Activated CD4-positive, CD25-positive, alpha-beta regulatory T cell treated with anti-CD3 and anti-CD28 coated beads, Interleukin-2, amount 50 U/mL, for 16 hours (primary cell): ENCODE measurements at places on chromosomes 7 and 10.

GRCh38 chr10:132961787-132962622, 19.6 kb upstream of the CFAP46 start:
- DNase-seq, result peak; percentile 40

GRCh38 chr7:135811506-135811905, 62.9 kb upstream of the FAM180A start:
- DNase-seq, result no peak

- no peak for DNase-seq
These were observed 557 bp upstream of the TAX1BP1 start for GRCh38 chr7:27739301-27739908.

DNA sequence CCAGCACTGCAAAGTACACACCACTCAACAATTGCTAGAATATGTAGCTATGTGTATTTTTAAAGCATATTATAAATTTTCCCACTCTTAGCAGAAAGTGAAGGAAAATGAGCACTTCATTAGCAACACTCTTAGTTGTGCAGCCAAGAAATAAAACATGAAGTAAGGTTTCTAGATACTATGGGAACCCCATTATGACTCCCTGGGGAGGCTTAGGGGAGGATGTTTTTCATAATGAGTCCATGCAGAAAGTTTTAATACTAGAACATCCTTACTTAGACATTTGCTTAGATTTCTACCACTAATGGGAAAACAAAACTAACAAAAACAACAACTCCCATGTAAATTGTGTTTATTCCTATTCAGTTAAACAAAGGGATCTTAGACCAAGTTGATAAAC, 148.4 kb upstream of the HDAC9 start:
- no peak for DNase-seq

DNA sequence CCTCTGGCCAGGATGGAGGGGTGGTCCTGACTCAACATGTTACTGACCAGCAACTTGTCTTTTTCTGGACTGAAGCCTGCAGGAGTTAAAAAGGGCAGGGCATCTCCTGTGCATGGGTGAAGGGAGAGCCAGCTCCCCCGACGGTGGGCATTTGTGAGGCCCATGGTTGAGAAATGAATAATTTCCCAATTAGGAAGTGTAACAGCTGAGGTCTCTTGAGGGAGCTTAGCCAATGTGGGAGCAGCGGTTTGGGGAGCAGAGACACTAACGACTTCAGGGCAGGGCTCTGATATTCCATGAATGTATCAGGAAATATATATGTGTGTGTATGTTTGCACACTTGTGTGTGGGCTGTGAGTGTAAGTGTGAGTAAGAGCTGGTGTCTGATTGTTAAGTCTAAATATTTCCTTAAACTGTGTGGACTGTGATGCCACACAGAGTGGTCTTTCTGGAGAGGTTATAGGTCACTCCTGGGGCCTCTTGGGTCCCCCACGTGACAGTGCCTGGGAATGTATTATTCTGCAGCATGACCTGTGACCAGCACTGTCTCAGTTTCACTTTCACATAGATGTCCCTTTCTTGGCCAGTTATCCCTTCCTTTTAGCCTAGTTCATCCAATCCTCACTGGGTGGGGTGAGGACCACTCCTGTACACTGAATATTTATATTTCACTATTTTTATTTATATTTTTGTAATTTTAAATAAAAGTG, 6.0 kb downstream of the PLAU start:
- no peak for DNase-seq

DNA sequence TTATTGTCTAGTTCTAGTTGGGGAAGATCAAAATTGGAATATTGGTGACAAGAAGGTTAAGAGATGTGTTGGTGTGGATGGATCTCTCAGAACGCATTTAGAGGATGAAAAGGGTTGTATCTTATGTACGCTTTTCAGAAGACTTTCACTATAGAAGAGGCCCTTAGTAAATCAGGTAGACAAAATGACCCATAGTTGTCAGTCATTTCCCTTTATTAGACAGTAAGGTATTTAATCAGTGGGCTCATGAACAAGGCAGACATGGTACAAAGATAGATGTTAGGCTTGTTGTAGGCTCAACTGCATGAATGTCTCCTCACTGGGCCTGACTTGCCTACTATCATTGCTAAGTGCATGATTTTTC, 359.2 kb downstream of the PHF14 start:
- DNase-seq, result no peak

GRCh38 chr10:17431871-17432311, 22.5 kb downstream of the ST8SIA6 start:
- no peak for DNase-seq

- no peak for DNase-seq
These were observed 24.7 kb upstream of the SEMA3A start for GRCh38 chr7:84219310-84219709.

DNA sequence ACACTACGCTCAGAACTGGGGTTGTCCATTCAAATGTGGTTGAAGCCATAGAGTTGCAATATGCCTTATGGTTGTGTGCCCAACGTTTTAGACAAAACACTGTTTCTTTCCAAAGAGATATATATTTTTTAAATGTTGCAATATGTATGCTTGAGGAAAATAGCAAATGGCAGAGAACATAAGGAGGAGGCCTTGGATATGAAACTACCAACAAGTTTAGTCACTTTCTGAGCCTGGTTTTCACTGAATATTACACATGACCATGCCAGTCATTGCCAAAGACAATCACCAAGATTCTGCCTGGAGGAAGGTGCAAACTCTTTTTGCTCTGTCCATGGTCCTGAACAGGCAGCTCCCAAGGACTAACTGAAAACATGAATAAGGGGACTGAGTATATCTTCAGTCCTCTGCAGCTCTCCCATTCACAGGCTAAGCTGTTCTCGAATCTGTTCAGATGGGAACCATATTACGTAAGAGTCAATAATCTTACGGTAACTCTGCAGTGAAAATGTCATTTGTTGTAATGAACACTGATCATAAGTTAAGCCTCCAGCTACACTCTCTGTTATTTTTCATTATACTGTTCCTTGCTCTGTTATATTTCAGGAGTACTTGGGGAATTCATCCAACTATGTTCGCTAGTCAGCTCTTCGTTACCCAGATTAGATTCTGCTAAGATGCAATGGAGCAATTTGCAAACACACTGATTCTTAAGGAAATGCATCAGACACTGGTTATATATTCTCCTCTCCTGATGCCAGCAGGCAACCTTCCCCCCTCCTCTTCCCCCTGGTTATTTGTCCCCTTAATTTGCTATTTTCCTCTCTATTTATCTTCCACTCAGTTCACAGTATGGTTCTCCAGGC, 90.7 kb upstream of the C1QL3 start:
- no peak for DNase-seq

DNA sequence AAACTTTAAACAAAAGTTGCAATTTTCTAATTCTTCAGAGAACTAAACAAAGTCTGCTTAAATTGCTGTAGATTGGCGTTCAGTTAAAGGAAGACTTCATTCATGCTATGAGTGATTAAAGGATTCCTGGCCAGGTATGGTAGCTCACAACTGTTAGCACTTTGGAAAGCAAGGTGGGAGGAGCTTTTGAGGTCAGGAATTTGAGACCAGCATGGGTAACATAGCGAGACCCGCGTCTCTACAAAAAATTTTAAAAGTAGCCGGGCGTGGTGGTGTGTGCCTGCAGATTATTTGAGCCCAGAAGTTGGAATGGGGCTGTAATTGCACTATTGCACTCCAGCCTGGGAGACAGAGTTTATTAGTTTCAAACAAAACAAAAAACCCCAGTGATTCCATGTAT, 13.5 kb upstream of the SCRN1 start:
- no peak for DNase-seq

GRCh38 chr7:94907811-94908322, 473 bp downstream of the PPP1R9A start:
- DNase-seq, result no peak

- no peak for DNase-seq
These were observed 228.2 kb downstream of the ATRNL1 start for GRCh38 chr10:115321360-115321759.

- no peak for DNase-seq
These were observed 110.7 kb downstream of the RNF32 start for GRCh38 chr7:156751319-156751718.

- no peak for DNase-seq
These were observed 181.4 kb upstream of the TNS3 start for GRCh38 chr7:47763063-47763974.

GRCh38 chr10:118754229-118754555, 578 bp downstream of the CACUL1 start:
- DNase-seq, result peak; percentile 8

DNA sequence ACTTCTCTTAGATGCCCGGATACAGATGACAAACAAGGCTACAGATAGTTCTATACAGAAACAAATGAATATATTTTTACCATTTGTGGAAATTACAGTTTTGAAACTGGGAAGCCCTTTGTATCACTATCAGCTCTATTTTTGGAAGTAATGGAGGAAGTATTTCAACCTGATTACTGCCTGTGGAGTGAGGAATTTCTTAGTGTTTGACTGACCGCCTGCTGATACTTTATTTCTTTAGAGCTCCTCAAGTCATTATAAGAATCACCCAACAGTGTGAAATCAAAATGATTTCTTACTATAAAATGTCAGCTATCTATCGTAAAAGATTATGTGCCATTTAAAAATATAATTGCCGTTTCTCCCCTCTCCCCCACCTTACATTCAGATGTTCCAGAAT, 290.9 kb downstream of the SDK1 start:
- no peak for DNase-seq

- DNase-seq, result no peak
These were observed 55.8 kb downstream of the LRMDA start for GRCh38 chr10:75487087-75487754.

- peak; percentile 0 for DNase-seq
These were observed 39.4 kb upstream of the AGK start for GRCh38 chr7:141511676-141512396.

DNA sequence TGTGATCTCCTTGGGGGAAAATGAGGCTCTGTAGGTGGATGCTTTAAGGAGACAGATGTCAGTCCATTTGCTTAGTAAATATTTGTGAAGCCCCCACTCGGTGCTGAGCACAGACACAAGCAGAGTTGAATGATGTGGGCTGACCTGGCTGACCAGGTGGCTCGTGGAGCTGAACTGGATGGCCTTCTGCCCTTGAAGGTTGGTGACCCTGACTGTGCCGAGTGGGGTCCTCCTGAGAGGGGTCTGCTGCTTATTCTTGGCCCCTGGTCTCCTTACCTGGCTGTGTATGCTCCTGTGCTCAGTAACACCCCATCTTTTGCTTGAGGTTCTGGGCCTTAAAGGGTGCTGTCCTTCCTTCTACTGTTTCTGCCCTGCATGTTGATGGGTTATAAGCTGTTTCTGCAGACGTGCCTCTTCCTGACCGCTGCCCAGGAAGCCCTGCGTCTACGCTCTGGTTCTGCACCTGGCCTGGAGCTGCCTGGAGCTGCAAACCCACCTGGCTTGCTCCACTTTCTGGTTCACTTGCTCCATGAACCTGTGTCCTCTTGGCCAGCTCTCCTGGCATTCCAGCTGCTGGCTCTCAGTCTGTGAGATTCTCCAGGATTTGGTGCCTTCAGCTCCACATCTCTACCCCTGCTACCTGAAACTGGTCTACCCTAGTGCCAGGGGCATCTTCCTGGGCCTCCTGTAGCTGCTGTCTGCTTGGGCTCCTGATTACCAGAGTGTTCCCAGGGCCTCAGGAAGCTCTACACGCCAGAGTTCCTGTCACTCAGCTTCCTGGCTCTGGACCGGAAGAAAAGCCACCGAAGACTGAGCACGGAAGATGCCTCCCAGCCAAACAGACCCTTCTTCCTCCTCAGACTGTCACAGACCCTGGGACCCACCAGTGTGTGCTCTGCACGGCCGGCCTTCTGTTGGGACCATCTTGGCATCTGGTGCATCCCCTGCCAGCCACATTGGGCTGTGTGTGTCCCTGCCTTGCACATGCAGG, 76.5 kb downstream of the ADCY1 start:
- DNase-seq, result no peak

GRCh38 chr10:127259347-127259746, 63.0 kb upstream of the INSYN2A start:
- no peak for DNase-seq

DNA sequence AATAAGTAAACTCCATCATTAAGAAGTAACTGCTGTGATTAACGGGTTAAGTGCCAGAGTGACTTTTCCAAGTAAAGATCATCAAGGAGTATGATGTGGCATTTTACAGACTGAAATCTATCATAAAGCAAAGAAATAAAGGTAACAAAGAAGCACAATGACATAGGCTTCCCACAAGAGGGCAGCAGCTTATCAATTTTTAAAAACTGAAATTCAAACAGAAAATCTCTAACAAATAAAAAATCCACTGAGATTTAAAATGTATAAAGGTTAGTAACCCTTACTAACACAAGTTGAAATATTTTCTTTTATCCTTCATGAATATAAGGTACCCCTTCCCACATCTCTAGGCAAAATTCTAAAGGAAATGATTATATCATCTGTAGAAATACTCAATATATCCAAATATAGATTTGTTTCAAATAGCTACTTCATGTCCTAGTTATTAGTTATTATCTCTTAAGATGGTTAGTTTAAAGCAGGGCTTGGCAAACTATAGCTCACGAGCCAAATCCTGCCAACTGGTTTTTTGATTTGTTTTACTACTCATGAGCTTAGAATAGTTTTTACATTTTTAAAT, 29.2 kb downstream of the FAM3C start:
- no peak for DNase-seq

- no peak for DNase-seq
These were observed 116.7 kb upstream of the ZMIZ1 start for GRCh38 chr10:78952030-78952429.

GRCh38 chr10:513393-513792, 176.1 kb downstream of the DIP2C start:
- DNase-seq, result no peak

- DNase-seq, result no peak
These were observed 719.1 kb downstream of the PCDH15 start for GRCh38 chr10:54081950-54082349.

DNA sequence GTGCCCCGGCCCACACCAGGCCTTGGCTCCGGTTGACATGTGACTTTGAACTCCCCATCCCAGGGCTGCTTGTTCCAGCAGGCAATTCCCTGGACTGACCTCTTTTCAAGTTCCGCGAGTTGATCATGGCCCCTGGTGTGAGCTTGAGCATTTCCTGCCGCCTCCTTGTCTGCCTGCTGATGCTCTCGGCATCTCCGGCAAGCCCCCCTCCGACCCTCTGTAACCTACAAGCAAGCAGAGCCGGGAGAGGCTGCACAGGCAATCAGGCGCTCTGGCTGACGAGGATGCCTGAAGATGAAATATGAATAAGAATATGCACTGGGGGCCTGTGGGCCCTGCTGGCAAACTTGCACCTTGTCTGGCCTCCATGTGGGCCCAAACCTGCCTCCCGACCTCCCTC, 304.9 kb upstream of the MKI67 start:
- DNase-seq, result no peak

GRCh38 chr7:113198226-113198625, 79.9 kb upstream of the SMIM30 start:
- DNase-seq, result no peak

DNA sequence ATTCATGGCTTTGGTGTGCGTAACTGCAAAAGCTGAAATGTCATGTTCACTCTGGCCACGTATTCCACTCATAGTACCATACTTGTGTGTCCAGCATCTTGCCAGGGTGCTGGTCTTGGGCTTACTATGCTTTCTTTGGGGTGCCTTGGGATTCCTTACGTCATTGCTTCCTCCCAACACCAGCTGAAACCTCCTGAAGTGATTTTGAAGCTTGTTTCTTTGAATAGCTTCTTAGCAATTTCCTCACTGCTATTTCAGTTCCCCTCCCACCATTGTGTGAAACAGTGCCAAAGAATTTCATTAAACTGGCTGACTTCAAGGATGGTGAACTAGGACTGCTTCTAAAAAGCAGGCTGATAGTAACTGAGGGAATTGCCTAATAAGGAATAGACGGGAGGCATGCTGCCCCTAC, 36.9 kb downstream of the ENTPD1 start:
- DNase-seq, result no peak
